Activated naive CD8-positive, alpha-beta T cell treated with anti-CD3 and anti-CD28 coated beads for 36 hours (primary cell): ENCODE measurements at places on chromosomes 3 and 15. TPM values are rescaled to one million over a fixed set of nuclear protein-coding genes. Genes with fewer than 3 reads are reported as not detected.

Gene FRMD5
- 0.56 TPM for total RNA-seq

Gene ANKUB1
- not detected for total RNA-seq

Gene SLC9C1
- total RNA-seq: not detected

Gene LEKR1
- 2.4 TPM for total RNA-seq

Gene ATP10A
- 26.8 TPM for total RNA-seq

Gene CDCP1
- total RNA-seq: 0.82 TPM

Gene A4GNT
- not detected for total RNA-seq

Gene NANOGP8
- not detected for total RNA-seq
